GM03348 (cell line): ENCODE measurements at places on chromosomes 3 and 15.

- DNase-seq: no peak
Measured at GRCh38 chr3:13612829-13613228, 63.9 kb downstream of the FBLN2 start.

GRCh38 chr15:66254089-66254950 lies 770 bp upstream of the MEGF11 start:
- DNase-seq: no peak

DNA sequence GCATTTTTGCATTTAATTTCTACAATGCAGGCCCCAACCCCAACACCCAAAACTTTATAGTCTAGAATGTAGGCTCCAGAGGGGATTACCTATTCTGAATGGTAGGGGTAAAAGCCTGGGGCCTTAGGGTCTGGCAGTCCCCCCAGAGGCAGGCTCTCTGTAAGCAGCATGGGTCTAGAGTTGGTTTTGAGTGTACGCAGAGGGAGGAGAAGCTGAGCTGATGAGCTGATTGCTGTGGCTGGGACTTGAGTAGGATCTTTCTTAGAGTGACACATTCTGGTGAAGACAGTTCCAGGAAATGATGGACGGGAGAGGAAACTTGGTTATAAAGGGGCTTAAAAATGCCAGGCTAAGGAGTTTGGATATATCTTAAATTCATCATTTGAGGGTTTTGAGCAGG lies 2.1 kb downstream of the LPP start:
- no peak for DNase-seq

DNA sequence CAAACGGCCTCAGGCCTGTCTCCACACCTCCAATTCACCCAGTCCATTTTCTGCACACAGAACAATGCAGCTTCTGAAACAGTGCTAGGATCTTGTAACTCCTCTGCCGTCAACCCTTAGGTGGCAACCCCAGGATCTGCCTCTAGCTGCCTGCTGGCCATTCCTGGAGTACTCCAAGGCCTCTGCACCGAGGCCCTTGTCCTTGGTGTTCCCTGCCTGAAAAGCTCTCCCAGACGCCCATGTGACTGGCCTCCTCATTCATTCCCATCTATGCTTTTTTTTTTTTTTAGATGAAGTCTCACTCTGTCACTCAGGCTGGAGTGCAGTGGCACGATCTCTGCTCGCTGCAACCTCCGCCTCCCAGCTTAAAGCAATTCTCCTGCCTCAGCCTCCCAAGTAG lies 18.3 kb downstream of the RAB43 start:
- no peak for DNase-seq

DNA sequence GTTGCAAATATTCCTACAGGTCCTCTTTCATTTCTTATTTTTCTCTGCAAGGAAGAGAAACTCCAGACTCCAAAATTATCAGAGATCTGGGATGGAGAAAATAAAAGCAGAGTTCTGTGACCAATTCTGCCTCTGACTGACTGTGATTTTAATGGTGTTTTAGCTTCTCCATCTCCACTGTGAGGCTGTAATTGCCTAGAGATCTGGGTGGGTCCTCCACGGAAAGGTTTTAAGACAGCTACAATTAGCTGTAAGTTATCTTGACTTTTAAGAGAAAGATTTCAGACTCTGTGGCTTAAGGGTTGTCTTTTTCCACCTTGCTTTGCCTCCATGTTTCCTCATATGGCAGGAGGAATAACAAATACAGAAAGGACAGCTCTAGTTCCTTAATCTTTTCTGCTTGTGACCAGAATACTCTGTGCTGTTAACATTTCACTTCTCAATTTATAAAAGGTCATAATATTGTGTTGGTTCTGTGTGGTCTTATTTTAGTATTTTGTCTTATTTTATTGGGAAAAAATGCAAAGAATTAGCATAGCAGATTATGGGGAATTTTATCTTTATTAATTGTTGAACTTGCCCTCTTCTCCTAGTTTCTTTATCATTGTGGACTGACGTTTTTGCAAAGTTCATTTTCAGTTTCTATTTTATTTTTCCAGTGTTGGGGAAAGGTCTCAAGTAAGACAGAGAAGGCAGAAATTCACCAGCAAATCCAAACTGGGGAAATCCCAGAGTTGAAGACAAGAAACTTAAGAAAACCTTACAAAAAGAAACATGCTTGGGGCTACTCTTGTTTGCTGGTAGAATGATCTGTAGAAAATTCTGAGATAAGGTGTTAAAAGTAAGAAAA lies 157.9 kb downstream of the RAP2B start:
- DNase-seq: no peak

DNA sequence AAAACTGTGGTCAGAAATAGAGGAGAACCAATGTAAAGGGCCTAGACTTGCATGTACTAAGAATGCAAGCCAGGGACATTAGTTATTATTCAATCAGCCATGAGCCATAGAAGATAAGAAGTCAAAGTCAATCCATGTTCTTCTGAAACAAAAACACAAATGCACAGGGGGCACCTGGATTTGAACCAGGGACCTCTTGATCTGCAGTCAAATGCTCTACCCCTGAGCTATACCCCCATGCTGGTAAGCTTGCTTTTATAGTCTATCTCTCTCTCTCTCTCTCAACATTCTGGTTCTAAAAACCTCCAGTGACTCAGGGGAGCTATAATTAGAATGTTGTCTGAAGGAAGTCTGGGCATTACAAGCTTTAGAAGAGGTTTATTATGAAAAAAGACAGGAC lies 85.6 kb upstream of the ACP3 start:
- DNase-seq: peak; percentile 13

- no peak for DNase-seq
Measured at GRCh38 chr3:49377483-49377882, 19.3 kb upstream of the GPX1 start.

- no peak for DNase-seq
Measured at GRCh38 chr15:68421115-68421551, 10.8 kb downstream of the ITGA11 start.

GRCh38 chr15:95464509-95464908 lies 866.0 kb upstream of the NR2F2 start:
- no peak for DNase-seq

GRCh38 chr3:177307391-177307790 lies 110.1 kb upstream of the TBL1XR1 start:
- no peak for DNase-seq

DNA sequence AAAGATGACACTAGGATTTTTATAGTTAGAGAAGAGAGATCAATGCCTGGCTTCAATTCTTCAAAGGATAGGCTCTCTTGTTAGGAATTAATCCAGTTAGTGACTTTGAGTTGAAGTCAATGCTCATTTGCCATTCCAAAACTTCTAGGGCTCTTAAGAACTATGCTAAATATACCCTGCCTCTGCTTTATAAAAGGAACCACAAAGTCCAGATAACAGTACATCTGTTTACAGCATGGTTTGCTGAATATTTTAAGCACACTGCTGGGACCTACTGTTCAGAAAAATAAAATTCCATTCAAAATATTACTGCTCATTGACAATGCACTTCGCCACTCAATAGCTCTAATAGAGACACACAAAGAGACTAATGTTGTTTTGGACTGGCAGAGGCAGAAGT lies 786.6 kb upstream of the DPPA4 start:
- DNase-seq: no peak

- DNase-seq: peak; percentile 18
Measured at GRCh38 chr3:29513236-29513635, 232.4 kb downstream of the RBMS3 start.

DNA sequence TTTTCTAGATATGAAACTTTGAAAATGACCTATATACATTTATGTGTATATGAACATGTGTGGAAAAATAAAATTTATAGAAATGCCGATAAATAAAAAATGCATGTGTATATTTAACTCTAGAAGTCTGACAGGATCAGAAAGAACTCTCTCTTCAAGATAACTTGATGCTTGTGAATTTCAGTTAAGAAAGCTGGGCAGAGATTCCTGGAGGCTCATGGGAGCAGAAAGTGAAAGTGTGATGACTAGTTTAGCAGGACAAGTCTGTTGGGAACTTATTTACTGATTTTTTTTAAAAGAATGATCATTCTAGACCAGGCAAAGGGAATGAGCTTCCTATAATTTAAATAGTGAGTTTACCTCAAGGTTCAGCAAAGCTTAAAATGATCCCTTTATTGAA lies 81.5 kb upstream of the KCNAB1 start:
- no peak for DNase-seq

DNA sequence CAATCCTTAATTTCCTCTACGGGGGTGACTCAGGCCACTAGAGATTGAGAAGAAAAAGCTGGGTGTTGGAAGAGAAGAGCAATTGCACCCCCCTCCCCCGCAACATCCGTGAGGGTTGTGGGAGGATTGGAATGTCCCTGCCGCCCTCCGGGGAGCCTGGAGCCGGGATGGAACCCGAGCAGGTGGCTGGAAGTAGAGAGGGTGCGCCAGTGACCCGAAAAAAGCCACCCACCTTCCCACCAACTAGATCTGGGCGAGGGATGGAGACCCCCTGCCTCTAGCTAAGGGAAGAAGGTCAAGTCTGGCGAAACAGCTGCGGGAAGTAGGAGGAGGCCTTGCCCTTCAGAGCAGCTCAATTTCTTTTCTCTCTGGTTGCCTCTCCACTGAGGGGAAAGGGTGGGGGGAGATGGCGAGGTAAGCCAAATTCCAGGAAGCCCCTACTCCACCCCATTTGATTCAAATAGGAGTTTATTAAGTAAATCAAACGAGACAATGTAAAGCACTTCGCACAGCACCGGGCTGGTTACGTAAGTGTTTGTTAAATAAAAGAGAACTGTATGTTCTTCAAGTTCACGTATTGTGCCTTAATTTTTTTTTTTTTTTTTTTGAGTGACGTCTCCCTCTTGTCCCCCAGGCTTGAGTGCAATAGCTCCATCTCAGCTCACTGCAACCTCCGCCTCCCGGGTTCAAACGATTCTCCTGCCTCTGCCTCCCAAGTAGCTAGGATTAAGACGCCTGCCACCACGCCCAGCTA lies 1.1 kb upstream of the WWTR1 start:
- DNase-seq: peak; percentile 87

- peak; percentile 68 for DNase-seq
Measured at GRCh38 chr3:186821429-186822387, 15.4 kb upstream of the RFC4 start.

DNA sequence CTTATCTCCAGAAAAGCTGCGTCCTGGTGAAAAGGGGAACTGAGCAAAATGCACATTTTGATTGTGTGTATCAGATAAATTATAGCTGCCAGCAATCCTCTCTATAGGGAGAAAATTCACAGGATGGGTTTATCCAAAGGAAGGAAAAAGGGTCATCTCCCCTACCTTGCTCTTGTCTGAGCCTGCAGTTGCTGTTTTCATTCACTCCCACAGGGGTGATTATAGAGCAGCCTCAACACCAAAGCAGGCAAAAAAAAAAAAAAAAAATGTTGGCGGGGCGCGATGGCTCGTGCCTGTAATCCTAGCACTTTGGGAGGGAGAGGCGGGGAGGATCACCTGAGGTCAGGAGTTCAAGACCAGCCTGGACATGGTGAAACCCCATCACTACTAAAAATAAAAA lies 333.7 kb downstream of the ROBO2 start:
- DNase-seq: no peak

DNA sequence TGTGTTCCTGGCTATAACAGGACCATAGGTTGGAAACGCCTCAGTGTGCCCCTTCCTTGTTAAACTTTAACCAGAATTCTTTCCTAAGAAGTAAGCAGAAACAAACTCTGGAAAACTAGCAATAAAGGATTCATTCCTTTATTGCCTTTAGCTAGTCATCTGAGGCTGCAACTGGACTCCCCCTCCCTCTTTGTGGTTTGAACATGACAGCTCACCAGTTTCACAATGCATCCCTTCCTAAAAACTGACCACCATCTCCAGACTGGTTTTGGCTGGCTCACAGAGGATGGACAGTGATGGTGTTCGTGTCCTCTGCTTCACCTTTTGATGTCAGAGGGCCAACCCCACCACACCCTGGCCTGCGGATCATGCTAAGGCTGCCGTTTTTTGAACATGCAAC lies 27.9 kb upstream of the TGFBR2 start:
- peak; percentile 85 for DNase-seq

GRCh38 chr3:36065321-36065720 lies 315.0 kb upstream of the STAC start:
- DNase-seq: no peak

DNA sequence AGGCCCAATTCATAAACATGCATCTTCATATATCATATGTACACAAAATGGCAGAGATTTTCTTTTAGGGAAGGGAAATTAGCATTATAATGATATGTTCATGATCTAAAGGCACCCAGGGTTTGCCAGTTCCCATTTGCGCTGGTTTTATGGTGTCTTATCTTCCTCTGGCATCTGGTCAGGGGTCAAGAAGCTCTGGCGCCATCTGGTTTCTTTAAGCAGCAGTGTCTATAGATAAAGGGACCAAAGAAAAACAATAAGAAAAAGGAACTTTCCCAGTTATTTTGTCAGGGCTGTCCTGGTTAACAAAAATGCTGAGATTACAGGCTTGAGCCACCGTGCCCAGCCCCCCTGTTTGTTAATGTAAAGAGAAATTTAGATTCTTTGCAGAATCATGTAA lies 3.3 kb upstream of the DCP1A start:
- no peak for DNase-seq

DNA sequence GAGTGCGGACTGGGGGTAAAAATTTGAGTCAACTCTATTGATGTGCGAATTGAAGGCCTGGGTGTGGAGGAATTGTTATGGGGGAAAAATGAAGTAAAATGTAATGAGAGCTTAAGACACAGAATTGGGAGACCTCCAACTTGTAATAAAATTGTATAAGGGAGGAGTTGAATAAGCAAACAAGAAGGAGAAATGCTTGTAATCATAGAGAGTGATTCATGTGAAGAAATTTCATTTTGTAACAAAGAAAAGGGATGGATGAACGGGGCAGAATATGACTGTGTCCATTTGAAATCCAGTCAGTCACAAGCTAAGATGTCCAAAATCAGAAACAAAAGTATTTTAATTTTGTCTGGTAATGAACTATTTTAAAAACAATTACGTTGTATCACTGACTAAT lies 552.3 kb downstream of the NAALADL2 start:
- DNase-seq: no peak

DNA sequence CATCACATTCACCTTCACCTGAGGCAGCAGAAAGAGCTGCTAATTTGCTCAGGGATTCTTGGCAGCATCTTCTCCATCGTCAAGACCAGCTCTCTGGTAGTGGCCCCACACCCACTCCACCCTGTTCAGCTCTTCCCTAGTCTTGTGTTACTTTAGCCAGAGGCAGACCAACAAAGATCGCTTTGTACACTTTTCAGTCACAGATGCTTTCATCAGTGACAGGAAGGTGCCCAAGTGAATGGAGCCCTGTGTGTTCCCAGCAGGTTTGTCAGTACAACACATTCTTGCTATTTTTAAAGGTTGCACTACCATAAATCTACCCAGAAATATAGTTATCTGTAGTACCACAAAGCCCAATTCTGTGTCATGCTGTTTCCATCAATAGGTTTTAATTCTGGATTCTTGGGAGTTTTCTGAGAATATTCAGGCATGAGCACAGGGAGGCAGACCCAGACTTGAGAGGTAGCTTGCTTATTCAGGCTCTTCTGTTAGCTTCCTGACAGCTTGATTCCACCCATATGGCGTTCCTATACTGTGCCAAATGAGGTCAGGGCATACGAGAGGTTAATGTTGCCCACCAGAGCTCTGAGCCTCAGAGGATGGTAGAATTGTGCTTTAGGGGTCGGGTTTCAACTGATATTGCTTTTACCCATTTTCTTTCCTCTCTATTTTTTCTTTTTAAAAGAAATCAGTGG lies 109.8 kb upstream of the MANF start:
- no peak for DNase-seq

DNA sequence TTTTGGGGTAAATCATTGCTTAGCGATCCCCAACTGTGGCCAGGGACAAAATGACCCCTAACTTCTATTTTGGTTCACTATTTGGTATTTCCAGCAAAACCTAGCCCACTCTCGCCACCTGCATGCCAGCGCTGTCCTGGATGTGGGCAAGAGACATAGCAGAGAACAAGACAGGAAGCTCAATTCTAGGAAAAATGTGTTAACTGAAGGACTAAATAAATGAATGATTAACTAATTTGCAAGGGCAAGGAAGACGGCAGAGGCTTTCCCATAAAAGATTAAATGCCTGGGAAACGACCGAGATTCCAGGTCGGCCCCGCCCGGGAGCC lies 408 bp downstream of the NICN1 start:
- no peak for DNase-seq
